ENCODE measurements at places on chromosomes 13 and 19.

DNA sequence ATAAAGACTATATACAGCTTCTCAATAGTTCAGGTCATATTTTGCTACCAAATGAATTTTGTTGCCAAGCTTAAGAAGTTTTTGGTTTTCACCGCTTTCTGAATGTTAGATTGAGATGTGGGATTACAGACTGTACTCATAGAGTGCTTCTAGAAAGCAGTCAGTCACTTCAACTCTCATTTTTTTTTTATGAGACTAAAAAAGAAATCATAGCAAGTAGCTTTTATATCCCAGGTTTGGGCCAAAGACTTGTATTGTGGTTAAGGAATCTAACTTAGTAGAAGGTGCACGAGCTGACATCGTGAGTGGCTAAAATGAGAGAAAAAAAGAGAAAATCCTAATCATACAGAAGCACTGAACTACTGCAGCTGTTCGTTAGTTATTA lies 2.2 kb upstream of the USPL1 start:
- no peak for DNase-seq

- DNase-seq = peak; percentile 84
These were observed 294.2 kb downstream of the ZNF536 start for GRCh38 chr19:30666301-30666803.

GRCh38 chr13:22050951-22051563 lies 380.2 kb downstream of the FGF9 start:
- no peak for DNase-seq

GRCh38 chr13:70644052-70644451 lies 535.8 kb upstream of the KLHL1 start:
- DNase-seq = no peak

DNA sequence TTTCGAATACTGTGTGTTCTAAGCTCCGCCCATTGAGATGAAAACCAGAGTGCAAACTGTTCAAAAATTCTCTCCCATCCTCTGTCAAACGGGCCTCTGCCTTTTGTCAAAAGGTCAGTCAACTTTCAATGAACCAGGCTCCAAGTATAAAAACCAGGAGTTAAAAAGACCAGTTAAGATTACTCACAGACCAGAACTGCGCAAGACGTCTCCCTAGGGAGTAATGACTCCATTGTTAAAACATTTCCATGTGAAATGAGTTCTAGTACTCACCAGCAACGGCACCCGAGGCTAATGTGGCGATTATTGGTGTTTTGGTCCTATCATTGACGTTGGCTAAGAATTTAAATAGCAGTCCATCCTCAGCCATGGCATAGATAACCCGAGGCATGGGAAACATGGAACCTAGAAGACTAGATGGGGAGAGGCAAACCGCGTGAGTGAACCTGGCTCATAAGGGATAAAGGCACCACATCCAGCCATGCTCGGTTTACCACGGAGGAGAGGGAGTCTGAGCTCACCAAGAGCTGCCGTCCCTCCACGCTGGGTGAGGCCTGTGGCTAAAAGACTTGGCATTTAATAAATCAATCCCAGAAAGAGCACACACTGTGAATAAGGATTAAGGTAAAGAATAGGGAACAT lies 73.3 kb downstream of the SLC7A1 start:
- no peak for DNase-seq

DNA sequence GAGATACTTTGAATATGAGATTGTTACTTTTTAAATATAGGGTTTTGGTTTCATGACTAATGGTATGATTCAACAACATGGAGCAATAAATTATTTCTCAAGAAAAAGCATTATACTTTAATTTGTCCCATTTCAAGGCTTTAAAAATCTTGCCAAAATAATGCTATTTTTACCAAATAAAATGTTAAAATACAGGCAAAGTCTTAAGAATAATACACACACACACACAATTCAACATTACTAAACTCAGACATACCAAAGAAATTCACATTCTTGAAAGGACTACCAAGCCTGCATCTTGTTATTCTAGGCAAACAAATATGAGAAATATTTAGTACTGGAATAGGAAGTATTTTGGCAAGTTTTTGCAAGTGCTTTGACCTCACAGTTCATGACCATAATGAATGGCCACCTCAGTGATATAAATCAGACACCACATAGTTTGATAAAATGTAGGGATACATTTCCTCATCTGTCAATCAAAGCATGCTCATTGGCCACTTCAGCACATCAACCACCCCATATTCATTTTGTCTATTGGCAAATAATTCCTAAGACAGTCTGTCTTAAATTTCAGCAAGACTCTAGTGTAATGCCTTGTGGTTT lies 107.2 kb downstream of the NALCN start:
- DNase-seq = no peak

DNA sequence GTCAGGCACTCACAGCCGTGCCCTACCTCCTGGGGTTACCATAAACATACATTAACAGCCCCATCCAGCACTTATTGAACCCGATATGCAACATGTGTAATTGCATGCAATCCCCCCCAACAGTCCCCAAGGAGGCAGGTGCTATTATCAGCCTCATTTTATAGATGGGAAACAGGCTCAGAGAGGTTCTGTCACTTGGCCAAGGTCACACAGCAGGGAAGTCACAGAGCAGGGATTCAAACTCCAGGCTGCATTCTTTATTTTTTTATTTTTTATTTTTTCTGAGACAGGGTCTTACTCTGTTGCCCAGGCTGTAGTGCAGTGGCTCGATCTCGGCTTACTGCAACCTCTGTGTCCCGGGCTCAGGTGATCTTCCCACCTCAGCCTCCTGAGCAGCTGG lies 38.4 kb upstream of the TNFAIP8L1 start:
- DNase-seq = no peak

DNA sequence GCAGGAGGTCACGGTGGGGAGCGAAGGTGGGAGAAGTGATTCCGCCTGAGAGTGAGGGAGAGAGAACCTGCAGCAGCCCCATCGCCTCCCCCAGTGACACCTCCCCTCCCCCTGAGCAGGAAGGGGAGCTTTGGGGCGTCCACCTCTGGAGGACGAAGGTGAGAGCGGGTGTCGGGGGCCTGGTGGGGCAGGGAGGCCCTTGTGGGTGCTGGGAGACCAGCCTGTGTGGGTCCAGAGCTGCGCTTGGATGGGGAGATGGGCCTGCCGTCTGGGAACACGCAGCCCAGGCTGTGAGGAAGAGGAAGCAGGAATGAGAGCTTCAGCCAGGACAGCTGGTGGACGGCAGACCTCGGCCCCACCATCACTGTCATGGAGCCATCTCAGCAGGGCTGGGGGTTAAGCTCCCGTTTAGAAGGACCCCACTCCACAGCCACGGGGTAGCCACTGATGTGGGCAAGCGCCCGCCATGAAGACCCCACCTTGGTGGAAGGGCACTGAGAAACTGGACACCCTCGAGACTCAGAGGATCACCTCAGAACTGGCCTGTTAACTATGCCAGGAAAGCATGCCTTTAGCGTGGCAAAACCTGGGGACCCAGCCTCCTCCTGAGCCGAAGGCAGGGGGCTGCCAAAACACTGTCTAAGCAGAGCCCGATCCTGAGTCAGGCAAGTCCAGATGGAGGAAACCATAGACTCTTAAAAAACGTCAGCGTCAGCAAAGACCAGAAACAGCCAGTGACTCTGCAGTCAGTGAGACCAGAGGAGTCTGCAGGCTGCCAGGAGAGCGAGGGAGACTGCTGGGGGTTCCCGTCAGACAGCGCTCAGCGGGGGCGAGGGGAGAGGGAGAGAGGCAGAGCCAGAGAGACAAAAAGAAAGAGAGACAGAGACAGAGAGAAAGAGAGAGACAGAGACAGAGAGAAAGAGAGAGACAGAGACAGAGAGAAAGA lies 6.4 kb upstream of the PROZ start:
- DNase-seq = no peak

- DNase-seq = no peak
These were observed 700 bp downstream of the ZNF816 start for GRCh38 chr19:52961981-52962380.
